ENCODE measurements at places on chromosomes 16 and 17.

GRCh38 chr16:86517033-86517432 lies 6.7 kb downstream of the FOXF1 start:
- DNase-seq = no peak

- DNase-seq = no peak
Measured at GRCh38 chr17:78774956-78775571, 7.0 kb downstream of the CYTH1 start.

DNA sequence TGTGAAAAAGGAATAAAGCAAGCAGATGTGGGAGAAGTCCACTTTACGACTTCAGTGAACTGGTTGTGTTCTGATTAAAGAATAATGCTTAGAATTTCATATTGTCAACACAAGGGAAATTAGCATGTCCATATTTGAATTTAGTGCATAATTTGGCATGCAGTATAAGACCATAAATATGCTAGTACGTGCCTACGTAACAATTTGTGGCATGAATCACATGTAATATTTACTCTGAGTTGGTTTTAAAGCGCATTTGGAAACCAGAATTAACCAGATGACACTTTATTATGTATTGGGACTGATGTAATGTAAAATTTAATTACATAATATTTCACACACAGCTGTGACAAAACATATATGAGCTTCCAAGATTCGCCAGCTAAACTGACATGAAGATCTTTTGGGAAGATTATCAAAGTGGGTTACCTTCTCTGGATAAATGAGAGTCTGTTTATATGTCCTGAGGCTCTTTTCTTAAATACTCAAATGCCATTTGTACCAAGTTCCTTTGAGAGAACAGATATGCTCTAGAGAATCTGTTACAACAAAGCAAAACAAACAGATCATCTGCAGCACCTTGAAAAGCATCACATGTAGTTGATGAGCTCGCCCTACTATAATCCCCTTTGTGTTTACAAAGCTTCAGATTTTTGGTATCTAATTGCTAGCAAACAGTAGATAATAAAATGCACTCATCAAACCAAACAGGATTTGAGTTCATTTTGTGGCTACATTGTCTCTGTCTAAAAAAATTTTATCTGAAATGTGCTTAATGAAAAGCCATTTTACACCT lies 1468.6 kb downstream of the CDH11 start:
- peak; percentile 7 for DNase-seq

- no peak for DNase-seq
Measured at GRCh38 chr16:67252609-67253497, 4.1 kb downstream of the SLC9A5 start.

GRCh38 chr17:65447823-65448222 lies 113.6 kb downstream of the AXIN2 start:
- no peak for DNase-seq

GRCh38 chr16:88956546-88957432 lies 20.2 kb downstream of the CBFA2T3 start:
- no peak for DNase-seq

DNA sequence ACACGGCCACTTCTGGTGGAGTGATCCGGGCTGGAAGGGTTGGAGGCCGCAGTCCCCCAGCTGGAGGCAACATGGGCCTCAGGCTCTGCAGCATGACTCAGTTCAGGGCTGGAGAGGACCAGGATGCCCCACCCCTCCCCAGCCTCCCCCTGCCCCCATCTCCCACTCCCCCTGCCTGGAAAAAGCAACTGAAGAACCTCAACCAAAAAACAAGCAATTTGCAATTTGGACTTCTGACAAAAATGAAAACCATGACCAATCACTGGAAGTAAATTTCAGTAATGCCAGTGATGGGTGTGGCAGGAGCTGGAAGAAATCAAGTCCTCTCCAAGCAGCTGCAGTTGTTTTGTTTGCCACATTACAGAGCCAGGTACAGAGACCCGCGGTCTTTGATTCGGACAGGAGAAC lies 6.6 kb upstream of the MIF4GD start:
- DNase-seq = no peak

DNA sequence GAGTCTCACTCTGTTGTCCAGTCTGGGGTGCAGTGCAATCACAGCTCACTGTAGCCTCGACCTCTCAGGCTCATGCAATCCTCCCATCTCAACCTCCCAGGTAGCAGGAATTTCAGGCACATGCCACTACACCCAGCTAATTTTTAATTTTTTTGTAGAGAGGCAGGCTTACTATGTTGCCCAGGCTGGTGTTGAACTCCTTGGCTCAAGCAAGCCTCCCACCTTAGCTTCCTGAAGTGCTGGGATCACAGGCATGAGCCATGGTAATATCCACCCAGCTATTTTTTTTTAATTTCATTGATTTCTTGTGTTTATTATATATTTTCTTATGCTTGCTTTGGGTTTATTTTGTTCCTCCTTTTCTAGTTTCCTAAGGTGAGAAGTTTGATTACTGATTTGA lies 33.9 kb upstream of the NACA2 start:
- no peak for DNase-seq

DNA sequence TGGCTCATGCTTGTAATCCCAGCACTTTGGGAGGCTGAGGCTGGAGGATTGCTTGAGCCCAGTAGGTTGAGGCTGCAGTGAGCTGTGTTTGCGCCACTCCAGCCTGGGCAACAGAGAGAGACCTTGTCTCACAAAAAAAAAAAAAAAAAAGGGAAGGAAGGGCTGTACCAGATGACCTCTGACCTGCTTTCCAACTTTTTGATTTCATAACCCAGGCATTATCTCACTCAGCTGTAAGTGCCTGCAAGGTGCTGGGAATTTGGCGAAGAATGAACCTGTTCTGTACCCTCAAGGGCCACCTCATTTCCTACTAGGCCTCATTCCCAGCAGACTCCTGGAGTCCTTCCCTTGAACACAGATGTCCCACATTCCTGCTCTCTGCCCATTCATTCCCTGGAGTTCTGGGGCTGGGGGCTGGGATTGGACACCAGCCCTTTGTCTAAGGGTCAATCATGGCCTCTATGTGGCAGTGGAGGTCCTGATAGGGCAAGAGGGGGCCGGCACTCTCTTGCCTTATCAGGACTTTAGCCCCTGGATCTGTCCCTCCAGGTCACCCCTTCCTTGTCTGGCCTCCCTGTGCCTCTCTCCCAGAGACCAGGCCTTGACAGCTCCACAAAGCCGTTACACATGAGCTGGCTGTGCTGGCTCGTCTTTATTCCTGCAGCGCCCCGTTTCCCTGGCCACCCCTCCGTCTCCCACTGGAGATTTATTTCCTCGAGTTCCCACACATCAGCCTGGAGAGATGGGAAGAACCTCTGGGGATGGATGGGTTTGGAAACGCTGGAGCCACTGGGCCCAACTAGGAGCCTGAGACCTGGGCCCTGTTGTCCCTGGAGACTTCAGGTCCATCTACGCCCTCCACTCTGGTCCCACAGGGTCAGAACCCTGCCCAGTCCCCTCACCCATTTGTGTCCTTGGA lies 821 bp upstream of the GFAP start:
- DNase-seq = no peak

DNA sequence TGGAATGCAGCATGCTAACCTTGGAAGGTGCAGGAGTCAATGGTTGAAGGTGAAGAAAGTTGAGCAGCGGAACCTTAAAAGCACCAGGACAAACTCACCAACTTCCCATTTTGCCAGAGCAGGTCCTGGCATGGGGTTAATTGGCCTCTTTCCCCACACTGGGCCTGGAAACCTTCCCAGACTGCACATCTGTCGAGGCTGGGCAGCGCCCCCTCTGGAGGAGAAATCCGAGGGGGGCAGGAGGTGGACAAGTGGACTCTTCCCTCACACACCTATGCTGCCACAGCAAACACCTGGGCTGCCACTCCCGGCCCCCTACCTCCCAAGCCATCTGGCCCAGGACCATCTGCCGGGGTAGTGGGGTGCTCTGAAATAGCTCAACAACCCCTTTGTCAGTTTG lies 232.4 kb downstream of the CBLN1 start:
- DNase-seq = no peak

DNA sequence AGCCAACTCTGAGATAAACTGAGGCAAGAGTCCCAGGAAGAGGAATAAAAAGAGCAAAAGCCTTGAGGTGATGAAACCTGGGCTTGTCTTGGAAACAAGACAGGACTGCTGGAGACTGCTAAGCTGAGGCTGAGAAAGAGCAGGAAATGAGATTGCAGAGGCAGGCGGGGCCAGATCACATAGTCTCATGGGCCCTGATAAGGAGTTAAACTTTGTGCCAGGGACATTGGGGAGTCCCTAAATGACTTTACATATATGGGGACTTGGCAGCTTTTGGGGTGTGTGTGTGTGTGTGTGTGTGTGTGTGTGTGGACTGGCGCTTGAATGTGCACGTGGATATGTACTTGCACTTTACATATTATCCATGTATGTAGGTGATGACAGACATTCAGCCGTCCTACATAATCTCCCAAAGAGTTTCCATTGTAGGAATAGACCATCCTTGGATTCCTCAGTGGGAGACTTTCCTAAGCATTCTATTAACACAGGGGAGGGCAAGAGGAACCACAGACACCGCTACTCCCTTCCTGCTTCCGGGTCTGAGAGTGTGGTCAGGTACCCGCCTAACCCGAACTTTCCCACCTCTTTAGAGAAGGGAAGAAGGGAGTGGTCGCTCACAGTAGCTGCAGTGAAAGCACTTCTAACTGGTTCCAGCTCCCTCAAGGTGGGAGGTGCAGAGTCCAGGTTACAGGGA lies 123.1 kb downstream of the LYRM1 start:
- DNase-seq = no peak

GRCh38 chr16:66959704-66960161 lies 1.3 kb upstream of the CES3 start:
- no peak for DNase-seq

- peak; percentile 54 for DNase-seq
Measured at GRCh38 chr17:81298325-81298990, 3.4 kb upstream of the SLC38A10 start.

DNA sequence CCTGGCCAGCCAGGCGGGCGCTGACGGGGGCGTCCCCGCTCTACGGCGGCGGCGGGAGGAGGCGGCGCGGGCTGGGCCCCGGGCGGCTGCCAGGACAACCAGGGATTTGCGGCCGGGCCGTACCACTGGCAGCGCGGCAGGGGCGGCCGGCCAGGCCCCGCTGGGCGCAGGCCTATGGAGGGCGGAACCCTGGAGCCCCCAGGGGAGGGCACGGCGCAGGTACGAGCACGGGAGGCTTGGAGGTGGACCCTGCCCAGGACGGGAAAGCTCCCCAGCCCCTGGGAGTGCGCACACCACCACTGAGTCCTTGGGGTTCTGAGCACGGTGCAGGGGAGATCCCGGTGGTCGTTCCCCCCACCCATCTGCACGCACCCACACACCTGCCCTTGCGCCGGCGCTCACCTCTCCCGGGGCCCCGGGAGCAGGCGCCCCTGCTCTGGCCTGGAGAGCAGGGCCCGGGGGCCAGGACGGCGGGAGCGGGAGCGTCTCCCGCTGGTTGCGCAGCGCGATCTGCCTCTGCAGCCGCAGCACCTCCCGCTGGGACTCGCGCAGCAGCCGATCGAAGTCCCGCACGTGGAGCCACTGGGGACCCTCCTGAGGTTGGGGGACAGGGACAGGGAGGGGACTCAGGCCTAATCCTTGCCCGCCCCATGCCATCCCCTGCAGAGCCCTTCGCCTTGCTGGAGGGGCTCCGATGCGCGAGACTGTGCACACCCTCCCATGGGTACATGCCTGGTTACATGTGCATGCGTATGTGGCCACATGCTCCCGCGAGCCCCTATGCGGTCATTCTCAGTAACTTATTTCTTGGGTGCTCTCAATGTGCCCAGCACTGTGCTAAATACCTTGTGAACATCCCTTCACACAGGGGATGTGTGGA lies 3.9 kb downstream of the TSPOAP1 start:
- DNase-seq = peak; percentile 39

DNA sequence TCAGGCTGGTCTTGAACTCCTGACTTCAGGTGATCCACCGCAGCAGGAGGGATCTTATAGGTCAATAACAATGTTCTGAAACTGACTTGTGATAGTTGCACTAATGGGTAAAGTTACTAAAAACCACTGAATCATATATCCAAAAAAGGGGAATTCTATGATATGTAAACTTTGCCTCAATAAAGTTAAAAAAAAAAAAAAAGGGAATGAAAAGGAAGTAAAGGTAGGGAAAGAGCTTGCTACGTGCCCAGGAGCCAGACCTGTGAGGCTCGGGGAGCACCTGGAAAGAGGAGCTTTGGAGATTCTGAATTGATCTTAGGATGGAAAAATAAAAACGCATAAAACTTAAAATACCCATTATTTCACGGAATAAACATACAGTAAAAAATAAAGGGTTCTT lies 20.8 kb upstream of the TRAP1 start:
- DNase-seq = no peak

- peak; percentile 44 for DNase-seq
Measured at GRCh38 chr16:78321620-78322360, 222.3 kb downstream of the WWOX start.

DNA sequence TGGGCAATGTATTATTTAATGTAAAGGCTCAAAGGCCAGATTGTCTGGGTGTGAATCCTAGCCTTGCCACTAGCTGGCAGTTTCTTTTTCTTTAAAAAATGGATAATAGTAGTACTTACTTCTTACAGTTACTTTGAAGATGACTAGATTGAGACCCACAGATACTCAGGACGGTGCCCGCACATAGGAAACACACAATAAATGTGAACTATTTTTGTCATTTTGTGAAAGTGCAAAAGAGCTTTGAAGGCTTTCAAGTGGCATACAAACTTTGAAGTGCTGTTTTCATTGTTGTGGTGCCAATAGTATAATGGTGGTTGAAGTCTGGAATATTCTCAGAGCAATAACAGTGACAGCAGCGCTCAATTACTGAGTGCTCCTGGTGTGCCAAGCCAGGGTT lies 63.6 kb downstream of the OTOA start:
- no peak for DNase-seq

- peak; percentile 98 for DNase-seq
Measured at GRCh38 chr16:30004424-30004776, 6.4 kb downstream of the DOC2A start.

GRCh38 chr16:66322174-66322573 lies 44.3 kb upstream of the CDH5 start:
- no peak for DNase-seq

GRCh38 chr16:74565378-74565777 lies 41.5 kb downstream of the GLG1 start:
- DNase-seq = no peak

DNA sequence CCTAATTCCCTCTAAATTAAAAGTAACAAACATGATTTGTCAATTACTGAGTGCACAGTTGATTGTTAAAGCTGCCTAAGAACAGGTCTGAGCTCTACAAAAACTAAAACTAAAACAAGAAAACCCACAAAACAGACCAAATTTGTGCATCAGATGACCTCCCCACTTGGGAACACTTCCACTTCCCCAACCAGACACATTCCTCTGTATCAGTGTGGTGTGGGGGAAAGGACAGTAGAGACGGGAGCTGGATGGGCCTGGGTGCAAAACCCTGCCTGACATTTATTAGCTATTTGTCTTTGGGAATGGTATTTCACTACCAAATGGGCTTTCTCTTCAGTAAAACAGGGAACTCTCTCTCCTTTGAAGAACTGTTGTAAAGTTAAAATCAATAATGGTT lies 29.8 kb downstream of the STAT3 start:
- DNase-seq = no peak

DNA sequence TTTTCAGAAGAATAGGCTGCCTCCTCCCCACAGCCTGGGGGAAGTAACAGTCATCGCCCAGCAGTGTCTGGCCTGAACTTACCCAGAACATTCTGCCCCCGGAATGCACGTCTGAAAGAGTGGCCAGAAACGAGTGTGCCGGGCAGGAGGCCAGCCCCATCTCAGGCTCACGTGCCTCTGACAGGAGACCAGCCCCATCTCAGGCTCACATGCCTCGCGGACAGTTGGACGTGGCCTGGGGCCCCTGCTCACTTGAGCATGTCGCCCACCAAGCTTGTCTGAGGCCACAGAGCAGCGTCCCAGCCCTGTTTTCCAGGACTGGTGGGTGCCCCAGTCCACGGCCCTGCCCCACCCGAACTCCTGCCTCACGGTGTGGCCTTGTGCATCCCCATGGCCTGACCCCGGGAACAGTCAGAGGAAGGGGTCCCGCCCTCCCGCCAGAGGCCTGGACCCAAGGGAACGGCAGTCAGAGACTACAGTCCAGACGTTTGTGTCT lies 16.3 kb upstream of the CDH15 start:
- DNase-seq = no peak
